Right renal cortex interstitium (tissue), 3 donors: ENCODE measurements at places on chromosomes 5 and 9.

GRCh38 chr9:68651280-68651893 is 53.7 kb upstream of the PIP5K1B start:
- no peak for DNase-seq

GRCh38 chr5:174596429-174596828 is 128.0 kb upstream of the MSX2 start:
- no peak for DNase-seq

DNA sequence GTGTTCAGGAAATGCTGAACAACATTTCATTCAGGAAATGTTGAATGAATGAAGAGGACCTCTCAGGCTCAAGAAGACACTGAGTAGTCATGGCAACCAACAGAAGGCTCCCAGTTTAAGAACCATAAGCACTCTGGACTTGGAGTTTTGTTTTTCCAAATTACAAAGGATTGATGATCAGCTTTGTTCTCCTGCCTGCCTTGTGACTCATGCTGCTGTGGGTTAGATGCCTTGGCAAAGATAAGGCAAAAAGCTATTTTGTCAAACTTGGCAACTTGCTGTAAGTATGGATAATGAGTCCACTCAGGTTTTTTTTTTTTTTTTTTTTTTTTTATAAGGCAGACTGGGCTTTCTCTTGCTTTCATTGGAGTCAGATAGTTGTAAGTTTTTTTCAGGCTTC is 365.0 kb downstream of the TMEM232 start:
- no peak for DNase-seq

GRCh38 chr5:43553381-43553780 is 3.5 kb downstream of the PAIP1 start:
- no peak for DNase-seq

GRCh38 chr5:112189391-112189790 is 229.7 kb downstream of the EPB41L4A start:
- DNase-seq: no peak

DNA sequence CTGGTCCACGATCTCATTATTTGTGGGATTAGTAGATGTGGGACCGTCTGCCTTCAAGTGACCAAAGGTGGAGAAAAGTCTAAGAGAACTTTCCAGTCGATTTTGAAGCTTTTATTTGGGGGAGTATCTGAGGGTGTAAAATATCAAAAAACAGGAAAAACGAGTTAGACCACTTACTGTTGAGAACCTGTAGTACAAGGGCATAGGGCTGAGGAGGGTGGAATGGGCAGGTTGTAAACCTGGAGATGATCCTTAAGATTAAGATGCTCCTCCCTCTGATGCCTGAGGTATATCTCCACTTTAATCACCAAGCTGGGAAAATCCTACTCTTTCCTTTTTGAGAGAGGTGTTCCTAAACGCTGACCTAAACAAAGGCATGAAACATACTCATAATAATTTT is 32.0 kb upstream of the GTF2H2C start:
- DNase-seq: no peak

DNA sequence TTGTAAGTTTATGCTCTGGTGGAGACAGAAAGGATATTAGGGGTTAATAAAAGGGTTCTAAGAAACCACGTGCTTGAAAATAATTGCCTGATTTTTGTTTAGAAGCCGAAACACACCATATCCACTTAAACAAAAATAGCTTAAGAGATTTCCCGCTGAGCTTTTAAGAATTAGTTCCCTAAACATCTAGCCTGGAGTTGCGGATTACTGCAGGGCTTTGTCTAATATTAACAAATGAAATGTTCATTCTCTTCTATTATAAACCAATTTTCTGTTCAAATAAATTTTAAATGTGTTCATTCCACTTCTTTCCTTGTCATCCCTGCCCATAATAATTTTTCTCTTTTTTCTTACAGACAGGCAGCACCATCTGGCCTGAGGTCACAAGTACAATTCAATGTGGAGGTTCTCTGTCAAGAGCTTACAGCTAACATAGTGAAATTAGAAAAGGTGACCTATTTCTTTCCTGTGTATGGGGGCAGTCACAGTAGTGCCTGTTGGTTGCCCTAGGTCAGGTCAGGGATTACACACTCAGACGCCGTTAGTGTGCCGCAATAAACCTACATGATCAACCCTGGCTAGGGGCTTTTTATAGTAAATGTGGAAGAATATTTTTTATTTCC is 65.3 kb downstream of the GRAMD2B start:
- DNase-seq: no peak

DNA sequence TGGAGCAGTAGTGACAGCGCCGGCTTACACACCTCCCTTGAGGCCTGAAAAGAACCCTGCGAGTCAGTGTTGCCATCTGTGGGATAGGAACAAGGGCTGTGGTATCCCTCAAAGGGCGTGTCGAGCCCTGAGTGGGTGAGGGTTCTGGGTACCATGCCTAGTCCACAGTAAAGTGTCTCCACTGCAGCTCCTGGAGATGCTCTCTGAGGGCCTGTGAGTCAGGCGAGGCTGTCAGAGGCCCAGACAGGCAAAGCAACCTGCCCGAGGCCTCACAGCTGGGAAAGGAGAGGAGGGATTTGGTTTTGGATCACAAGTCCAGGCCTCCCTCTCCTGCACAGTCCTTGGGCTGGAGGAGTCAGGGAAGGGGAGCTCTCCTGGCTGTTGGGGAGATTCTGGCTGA is 6.1 kb downstream of the PRRX2 start:
- no peak for DNase-seq

GRCh38 chr9:133519693-133520092 is 5.1 kb downstream of the MYMK start:
- DNase-seq: no peak

GRCh38 chr9:28127101-28127500 is 553.8 kb upstream of the C9orf72 start:
- DNase-seq: no peak
